Psoas muscle (tissue), 8 donors: ENCODE measurements at places on chromosomes 7 and 10.

GRCh38 chr10:17836942-17837341 is 27.8 kb downstream of the MRC1 start:
- DNase-seq, result no peak

- DNase-seq, result no peak
These were observed 89.1 kb downstream of the CUX1 start for GRCh38 chr7:101906291-101907240.

GRCh38 chr7:98841179-98841997 is 28.4 kb downstream of the TMEM130 start:
- DNase-seq, result peak; percentile 66

DNA sequence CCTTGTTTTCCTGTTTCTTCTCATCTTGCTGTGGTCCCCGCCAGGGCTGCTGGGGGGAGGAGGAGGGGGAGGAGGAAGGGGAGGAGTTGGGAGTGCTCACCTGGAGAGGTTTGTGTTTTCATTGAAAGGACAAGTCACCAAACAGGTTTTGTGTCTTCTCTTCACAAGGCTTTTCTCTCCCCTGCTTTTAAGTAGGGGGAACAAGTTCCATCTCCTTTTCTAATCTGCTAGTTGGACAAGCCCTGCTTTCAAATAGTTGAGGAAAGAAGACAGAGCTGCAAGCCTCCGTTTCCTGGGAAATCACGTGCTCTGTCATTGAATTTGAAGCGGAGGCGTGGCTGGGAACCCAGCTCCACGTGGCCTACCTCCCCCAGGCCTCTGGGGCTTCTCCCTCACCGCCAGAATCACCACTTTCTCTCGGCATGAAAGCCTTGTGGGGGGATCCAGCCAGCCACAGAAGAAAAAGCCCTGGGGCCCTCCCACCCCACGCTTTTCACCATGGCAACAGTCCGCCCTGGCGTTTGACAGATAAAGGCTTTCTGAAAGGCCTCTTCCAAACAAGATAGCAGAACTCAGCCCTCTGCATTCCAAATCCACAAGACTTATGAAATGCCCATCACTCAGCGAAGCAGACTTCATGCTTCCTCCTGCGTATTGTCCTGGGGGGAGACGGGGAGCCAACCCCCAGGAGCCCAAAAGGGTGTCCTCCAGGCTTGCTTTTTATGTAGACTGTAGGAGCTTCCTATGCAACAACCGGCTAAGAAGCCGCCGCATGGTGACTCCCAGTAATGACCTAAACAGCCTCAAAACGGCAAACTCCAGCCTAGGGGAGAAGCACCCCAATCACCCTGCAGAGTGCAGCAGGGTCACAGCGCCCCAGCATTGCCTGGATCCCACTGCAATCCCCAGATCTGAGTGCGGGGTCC is 51.7 kb downstream of the PROSER2 start:
- peak; percentile 30 for DNase-seq

- DNase-seq, result no peak
These were observed 26.6 kb downstream of the LRRC4 start for GRCh38 chr7:128004623-128005022.

- DNase-seq, result no peak
These were observed 31.4 kb upstream of the SMARCD3 start for GRCh38 chr7:151279868-151280267.

- no peak for DNase-seq
These were observed 18.2 kb upstream of the HECTD2 start for GRCh38 chr10:91391920-91392319.
